ENCODE measurements at places on chromosomes 6 and 20.

DNA sequence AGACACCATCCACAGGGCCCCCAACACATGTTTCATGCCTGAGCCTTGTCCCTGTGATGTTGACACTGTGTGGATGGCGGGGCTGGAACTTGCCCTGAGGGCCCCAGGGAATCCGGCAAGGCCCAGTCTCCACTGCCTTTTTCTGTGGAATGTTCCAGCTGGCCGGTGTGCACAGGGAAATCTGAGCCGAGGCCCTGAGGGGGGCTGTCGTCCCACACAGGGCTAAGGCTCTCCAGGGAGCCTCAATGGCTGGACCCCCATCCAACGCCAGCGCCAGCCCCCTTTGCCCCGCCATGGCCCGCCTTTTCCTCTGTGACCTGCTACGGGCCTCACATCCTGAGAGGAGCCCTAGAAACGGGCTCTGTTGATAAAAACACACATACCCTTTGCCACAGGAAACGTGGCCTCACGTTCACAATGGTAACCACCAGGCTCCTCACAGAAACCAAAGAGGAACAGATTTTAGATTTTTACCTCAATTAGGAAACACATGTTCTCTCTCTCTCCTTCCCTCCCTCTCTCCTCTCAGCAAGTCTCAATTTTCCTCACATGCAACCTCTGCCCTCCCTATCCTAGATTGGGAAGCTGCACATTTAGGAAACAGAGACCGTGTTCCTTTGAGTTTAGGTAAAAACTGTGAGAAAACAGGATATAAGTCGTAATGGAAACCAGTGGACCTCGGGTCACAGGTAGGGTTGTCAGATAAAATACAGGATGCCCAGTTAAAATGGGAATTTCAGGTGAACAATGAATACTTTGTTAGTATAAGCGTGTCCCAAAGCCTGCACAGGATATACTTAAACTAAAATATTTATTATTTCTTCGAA is 13.7 kb upstream of the ZNF831 start:
- peak; percentile 72 for DNase-seq

DNA sequence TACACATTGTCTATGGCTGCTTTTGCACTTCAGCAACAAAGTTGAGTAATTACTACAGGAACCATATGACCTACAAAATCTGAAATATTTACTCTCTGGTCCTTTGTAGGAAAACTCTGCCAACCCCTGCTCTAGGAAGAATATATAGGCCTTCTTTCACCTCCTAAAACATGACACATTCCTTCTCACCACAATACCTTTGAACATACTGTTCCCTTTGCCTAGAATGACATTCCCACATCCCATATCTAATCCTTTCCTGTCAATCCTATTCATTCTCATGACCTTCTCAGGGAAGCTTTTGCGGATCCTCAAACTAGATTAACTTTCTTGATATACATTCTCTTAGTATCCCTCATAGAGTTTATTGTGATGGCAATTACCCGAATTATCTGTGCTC is 18.0 kb upstream of the NCOA6 start:
- no peak for DNase-seq

GRCh38 chr6:100168148-100168547 is 174.1 kb upstream of the MCHR2 start:
- no peak for DNase-seq

GRCh38 chr6:11374036-11375010 is 141.9 kb upstream of the NEDD9 start:
- DNase-seq = no peak

DNA sequence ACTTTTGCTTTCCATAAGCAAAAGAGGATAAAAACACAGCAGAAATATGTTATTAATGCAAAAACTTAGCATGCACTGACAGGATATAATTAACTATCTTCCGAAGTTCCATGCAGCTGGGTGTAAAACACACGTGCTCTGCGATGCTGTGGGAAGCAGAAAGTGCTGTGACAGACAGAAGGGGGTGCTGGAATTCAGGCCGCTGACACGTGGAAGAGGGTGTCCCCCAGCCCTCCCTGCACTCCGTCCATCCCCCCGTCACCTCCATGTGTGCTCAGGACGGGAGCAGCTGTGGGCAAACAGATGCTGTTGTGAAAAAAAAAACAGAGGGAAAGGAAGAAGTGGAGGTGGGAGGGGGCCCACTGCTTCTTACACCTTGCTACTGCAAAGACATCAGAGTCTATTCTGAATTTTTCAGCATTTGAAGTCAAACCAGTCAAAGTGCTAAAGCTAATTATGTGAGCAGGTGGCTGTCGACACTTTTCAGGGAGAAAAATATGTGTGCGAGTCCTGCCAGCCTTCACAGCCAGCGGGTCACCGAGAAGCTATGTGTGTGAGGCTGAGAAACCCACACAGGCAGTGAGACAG is 175.9 kb upstream of the AFDN start:
- no peak for DNase-seq

All from RWPE2 (cell line).